ENCODE measurements at places on chromosomes 4 and X.

- no peak for DNase-seq
Observed at GRCh38 chr4:173547889-173548288, 17.9 kb upstream of the HAND2 start.

- no peak for DNase-seq
Observed at GRCh38 chrX:134661295-134661694, 3.0 kb upstream of the PLAC1 start.

DNA sequence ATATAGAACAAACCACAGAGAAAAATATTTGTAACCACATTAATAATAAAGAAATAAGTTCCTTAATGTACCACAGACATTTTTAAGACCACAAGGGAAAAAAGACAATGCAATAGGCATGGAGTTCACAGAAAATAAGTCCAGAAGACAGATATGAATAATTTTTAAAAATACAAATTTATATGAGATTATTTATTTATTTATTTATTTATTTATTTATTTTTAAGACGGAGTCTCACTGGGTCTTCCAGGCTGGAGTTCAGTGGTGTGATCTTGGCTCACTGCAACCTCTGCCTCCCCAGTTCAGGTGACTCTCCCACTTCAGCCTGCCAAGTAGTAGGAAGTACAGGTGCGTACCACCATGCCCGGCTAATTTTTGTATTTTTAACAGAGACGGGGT is 53.7 kb downstream of the THAP9 start:
- DNase-seq, result no peak

- DNase-seq, result no peak
Observed at GRCh38 chrX:33053001-33053400, 158.3 kb downstream of the DMD start.

DNA sequence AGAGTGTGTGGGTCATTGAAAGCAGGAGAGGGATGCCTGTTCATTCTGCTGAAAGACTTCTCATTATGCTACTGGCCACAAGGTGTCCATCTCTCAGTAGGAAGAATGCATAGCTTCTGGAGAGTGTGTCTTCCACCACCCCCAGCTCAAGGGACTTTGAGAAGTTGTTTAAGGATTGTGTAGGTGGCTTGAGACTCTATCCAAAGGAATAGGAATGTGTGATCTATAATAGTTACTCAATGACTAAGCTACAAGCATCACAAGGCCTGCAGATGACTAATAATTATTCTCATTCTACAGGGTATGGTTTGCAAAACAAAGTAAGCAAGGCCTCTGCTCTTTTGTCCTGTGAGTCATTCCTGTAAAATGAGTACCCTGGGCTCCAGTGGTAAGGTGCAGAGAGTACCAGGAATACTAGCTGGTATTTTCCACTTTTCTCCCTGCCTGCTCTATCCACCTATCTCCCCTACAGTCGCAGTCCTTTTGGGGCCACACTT is 279.8 kb upstream of the BOD1L1 start:
- no peak for DNase-seq

DNA sequence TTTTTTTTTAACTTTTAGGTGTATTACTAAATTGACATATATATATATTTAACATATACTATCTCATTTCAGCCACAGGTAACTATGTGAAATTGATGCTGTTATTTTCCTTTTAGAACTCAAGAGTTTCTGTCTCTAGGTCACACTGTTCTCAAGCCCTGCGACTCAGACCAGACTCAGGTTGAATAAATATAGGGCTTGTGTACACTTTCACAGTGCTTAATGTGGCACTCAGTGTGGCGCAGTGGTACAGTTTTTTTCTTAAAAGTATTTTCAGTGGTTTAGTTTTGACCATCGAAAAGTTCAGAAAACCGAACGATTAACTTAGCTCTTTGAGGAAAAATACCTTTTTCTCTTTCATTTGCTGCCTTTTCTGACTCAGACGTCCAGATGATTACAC is 24.7 kb downstream of the PACRGL start:
- no peak for DNase-seq

DNA sequence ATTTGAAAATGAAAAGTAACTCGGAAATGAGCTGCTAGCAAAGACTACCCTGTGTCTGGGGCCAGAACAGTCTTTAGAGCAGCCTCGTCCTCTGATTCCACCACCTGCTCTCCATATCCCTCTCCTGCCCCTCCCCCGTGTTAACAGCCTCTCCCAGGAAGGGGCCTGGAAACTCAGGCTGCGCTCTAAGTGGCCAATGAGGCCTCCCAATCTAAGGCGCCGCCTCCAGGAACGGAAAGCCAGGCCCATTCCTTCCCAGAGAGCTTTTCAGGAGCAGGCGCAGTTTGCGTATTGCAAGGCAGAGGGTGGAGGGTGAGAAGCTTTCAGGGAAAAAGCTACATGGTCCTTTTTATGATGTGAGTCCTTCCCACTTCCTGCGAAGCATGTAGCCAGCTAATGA is 31.2 kb downstream of the RS1 start:
- no peak for DNase-seq

GRCh38 chr4:164357957-164358356 is 396.0 kb upstream of the SMIM31 start:
- DNase-seq, result no peak

DNA sequence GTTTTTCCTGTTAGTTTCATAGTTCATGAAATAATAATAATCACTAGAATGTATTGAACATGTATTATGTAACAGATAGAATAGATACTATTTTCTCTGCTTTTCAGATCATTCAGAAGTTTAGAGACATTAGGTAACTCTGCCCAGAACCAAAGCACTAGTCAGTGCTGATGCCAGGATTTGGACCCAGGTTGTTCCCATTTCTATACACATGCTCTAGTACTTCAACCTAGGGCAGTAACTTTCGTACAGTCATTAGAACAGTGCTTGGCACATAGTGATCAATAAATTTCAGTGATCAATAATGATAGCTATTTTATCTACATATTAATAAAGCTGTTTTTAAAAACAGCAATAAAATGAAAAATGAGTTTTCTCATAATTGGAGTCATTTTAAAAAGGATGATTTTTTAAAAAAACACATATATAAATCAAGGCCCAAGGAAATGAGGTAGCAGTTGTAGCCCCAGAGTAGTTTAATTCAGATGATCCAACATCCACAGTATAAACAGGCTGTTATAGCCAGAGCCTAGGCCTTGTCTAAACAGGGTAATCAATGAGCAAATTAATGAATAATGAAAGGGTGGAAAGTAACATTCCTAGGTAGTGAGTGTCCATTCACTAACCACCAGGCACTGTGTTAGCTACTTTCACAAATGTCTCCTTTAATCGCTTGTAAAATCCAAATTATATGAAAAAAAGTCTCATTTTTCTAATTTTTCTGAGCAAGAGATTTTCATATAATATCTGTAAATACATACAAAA is 25.6 kb downstream of the TXK start:
- DNase-seq, result no peak

DNA sequence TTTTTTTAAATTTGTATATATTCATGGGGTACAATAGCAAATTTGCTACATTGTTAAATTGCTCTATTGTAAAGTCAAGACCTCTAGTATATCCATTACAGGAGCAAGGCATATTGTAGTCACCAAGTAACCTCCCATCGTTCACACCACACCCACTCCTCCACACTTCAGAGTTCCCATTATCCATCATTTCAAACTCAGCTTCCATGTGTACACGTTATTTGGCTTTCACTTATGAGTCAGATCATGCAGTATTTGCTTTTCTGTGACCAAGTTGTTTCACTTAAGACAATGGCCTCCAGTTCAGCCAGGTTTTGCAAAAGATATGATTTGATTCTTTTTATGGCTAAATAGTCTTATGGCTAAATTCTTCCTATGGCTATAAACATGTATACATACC is 2614.2 kb downstream of the PCDH7 start:
- DNase-seq, result no peak

DNA sequence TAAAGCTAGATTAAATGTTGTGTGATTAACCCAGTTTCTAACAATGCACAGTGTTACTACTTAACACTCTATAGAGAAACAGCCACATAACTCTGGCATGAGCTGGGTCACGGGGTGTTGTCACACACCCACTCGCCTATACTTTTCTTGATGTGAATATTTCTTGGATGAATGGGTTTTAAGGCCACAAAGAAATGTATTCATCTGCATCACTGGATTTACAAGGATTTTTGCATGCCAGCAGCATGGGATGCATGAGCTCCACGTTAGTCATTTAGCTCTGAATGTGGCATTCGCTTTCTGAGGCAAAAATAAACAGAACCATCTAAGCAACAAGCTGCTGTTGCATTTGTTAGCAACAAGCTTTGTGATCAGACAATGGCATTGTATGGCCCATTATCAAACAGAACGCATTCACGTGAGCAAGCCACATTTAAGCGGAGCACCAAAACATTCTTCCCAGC is 89.7 kb downstream of the LRP2BP start:
- no peak for DNase-seq

DNA sequence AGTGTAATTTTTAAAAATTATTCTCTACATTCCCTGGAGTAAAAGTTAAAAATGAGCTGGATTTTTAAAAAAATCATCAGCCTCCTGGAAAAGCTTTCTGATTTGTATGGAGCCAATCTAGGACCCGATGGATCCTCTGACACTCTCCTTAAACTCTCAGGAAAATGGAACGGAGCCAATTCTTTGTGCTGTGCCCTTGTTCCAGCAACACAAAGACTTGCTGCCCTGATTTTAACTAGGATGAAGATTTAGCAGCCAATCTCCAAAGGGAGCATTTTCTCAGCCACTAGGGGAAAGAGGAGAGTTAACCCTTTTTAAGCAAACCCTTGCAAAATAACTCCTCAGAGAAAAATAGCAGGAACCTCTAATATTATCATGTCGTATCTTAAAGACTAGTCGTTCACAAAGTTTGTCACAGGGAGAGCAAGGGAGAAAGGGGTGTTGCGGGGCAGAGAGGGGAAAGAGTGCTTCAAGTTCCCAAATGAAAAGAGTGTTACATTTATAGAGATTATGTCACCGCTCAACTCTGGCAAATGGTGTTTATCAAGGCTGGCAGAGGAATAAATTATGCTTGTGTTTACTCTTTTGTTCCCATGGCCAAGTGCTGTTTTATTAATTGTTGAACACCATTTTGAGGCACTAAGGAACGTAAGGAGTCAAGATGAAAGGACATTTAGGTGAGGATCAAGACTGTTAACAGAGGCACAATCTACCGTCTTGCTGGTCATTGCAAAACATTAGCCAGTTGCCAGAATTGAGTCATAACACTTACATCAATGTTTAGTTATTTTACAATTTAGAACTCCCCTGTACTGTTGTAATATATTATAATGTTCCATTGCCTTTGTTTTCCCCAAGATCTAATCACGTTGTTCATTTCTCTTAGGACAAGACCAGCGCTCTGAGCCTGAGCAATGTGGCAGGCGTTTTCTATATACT is 250.7 kb downstream of the THOC2 start:
- no peak for DNase-seq

DNA sequence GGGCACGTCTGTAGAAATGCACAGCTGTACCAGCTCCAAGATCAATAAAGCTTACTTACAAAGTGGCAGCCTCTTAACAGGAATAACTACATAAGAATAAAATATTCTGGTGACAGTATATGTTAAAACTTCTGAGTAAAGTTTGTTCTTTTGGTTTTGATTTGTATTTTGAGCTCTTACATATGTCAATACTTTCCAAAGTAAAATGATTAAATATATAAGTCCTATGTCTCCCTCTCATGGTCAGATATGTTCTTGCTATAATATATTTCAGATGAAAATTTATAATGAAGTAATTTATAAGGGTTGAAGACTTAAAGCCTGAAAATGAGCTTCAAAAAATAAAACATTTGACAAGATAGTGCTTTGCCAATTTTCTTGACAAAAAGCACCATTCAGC is 254.4 kb downstream of the NPFFR2 start:
- no peak for DNase-seq

GRCh38 chr4:99708551-99708950 is 50.9 kb upstream of the C4orf54 start:
- DNase-seq, result no peak

DNA sequence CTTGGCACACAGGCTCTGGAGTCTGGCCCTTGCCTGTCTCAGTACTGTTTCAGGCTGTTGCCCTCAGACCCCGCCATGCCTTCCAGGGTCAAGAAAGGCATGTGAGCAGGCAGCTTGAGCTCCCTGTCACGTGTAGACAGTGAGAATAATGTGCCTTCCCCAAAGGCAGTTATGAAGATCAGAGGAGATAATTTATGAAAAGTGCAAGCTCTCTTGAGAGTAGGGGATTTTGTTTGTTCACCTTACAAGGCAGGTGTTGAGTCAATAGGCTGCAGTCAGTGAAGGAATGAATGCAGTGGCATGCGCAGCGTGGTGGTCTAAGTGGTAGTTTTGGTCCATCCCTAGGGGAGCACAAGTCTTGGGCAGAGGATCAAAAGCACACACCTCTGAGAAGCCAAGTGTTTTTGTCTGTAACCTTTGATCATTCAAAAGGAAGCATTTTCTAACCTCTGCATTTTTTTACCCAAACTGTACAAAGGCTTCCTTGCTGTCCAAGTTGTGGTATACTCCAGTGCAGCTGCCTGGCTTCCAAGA is 14.4 kb downstream of the HADH start:
- DNase-seq, result no peak

GRCh38 chr4:108417923-108418322 is 202.5 kb upstream of the RPL34 start:
- DNase-seq, result no peak

GRCh38 chrX:19743386-19743785 is 144.0 kb downstream of the SH3KBP1 start:
- no peak for DNase-seq

DNA sequence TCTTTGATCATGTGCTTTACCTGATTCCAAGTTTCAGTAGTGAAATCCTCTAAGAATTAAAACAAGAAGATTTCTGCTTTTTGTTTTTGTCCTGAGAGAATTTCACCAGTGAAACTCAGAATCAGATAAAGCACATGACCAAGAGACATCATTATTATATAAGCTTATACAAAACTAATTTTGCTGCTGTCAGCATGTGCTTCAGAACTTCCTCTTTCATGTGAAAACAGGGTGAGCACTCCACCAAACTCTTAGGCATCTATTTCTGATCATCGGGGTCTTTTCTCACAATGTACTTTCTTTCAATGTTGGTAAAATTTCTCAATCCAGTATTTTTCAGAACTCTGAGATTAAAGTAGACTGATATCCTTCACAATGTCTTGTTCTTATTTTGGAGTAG is 152.1 kb downstream of the SLC39A8 start:
- DNase-seq, result no peak

DNA sequence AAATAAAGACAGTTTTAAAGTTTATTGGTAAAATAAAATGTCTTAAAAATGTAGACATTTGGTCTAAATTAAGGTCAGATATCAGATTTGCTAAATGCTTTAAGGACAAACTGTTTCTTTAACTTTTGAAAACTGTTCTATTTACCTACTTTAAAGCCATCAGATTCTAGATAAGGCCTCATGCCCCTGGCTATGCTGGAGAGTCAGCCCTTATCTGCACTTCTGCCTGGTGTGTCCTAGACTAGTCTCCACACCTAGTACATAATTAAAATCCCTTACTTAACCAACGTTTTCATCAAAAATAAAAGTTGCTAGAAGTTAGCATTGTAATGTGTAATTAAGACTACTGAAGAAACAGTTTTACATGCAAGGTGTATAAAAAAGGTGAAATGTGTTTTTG is 25.6 kb downstream of the HSD17B11 start:
- DNase-seq, result no peak

GRCh38 chr4:29540439-29541102 is 1179.6 kb upstream of the PCDH7 start:
- no peak for DNase-seq
